ENCODE measurements at places on chromosomes 3 and 15.
A peak's percentile ranks its signal among the peaks of the same experiment; 100 is the strongest.

DNA sequence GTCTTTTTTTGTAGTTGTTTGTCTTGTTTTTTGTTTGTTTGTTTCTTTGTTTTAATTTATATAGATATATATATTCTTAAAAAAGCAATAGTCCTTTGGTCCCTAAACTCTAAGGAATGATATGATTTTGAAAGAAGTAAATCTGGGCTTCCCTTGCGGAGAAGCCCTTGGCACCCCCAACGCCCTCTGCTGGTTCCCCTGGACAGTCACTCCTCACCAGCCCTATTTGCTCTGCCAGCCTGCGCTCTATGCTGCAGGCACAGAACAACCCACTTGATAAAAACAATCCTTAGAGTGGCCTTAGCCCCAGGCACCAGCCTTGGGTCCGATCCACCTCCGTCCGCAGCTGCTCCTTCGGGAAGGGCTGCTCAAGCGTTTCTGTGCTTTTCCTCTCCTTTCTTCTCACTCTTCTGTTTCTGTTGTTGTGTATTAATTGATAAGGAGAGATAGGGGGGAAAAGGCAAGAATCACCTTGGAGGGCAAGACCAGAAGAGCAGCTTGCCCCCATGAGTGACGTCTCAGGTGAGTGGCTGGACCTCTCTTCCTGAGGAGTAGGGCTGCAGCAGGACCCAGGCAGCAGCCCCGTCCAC, 13.7 kb upstream of the PARP6 start:
- peak; percentile 86 for DNase-seq

GRCh38 chr3:23698652-23699313, 107.0 kb upstream of the UBE2E1 start:
- no peak for DNase-seq

- peak; percentile 35 for DNase-seq
Observed at GRCh38 chr3:131077904-131078303, 51.2 kb downstream of the NEK11 start.

DNA sequence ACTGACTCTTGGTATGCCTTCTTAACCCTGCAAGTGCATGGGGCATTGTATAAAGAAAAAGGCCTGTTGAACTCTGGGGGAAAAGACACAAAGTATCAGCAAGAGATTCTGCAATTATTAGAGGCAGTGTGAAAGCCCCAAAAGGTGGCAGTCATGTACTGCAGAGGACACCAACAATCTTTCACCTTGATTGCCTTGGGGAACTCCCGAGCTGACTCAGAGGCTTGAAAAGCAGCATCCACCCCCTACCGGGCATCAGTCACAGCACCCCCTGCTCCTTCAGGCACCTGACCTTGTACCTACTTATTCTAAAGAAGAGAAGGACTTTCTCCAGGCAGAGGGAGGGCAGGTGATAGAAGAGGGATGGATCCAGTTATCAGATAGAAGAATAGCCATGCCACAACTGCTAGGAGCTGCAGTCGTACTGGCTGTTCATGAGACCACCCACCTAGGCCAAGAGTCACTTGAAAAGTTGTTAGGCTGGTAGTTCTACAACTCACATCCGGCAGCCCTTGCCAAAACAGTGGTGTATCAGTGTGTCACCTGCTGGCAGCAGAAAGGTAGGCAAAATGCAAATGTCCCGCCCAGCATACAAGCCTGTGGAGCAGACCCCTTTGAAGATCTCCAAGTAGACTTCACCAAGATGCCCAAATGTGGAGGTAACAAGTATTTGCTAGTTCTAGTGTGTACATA, 241.6 kb upstream of the CNTN6 start:
- DNase-seq, result no peak

DNA sequence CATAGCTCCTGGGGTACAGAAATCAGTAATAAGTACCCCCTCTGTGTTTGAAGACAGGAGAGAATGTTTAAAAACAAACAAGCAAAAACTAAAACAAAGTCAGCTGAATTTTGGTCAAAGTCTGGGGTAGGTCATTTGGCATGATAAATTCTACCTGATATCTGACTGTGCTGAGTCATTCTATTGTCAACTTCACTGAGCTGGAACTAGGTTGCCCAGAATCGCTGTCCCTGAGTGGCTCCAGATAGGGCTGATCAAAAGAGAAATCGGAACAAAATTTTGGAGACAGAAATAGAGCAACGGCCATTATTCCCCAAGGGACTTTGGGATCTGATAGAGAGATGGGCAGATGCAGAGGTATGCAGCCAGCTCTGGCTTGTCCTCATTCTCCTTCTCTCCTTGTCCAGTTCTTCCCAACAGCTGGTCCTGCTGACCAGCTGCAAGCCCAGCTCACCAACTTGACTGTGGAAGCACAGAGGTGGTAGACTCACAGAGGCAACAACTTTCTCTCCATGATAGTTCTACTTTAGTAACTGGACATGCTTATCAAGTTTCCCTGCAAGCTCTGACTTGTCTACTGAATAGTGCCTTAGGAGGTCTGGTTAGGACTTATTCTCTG, 57.3 kb upstream of the MYRIP start:
- DNase-seq, result no peak

DNA sequence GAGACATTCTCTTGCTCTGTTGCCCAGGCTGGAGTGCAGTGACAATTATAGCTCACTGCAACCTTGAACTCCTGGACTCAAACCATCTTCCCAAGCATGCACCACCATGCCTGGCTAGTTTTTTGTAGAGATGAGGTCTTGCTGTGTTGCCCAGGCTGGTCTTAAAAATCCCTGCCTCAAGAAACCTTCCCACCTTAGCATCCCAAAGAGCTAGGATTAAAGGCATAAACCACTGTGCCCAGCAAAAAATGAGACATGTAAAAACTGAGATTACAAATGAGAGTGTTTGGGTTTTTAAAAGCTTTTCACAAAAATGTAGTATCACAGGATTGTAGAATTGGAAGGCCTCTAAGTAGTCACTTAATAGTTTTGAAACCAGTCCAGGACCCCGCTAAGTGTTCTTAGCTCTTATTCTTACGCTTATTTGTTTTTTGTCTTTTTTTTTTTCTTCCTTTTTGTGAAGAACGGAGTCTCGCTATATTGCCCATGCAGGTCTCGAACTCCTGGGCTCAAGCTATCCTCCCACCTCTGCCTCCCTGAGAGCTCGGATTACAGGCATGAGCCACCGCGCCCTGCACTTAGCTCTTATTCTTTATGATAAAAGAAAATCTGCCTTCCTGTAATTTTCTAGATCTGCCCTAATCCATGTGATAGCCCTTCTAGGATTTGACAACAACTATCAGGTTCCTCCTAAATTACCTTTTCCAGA, 31.5 kb downstream of the KLHL18 start:
- no peak for DNase-seq

DNA sequence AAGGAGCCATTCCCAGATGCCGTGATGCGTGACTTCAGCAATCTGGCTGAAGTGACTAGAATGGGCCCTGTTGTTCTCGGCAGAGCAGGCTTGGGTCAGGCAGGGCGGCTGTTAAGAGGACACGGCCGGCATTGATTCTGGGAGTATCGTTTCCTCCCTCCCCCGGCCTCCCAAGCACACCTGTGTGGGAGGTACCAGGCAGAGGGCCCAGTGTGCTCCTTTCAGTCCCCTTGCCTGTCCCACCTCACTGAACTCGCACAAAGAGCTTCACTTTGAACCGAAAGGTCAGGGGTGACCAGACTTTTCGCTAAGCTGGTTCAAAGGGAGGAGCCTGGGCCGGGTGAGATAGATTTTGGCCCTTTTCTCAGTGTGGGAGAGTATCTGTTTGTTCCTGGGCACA, 92.7 kb downstream of the CEMIP start:
- DNase-seq, result no peak

DNA sequence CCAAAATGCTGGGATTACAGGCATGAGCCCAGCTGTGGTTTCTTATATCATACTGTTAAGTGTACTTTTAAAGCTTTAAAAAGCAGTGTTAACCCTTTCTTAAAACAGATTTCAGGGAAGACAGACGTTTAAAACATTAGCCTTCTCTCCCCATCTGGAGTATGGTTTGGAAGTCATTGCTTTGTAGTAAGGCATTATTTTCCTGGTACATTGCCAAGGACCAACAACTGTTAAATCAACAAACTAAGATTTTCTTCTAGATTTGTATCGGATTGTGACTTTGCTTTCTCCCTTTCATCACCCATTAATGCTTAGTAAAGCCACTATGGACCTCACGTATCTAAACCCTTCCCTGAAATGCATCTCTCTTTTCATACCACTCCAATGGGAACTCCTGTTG, 50.5 kb downstream of the UBE2E1 start:
- no peak for DNase-seq

- no peak for DNase-seq
Observed at GRCh38 chr3:69847303-69847702, 108.0 kb downstream of the MITF start.
